Activated CD4-positive, alpha-beta T cell treated with anti-CD3 and anti-CD28 coated beads, Interleukin-2, amount 10 ng/mL, durations not matched to agents 24 days and 14 days (primary cell): ENCODE measurements at places on chromosomes 16 and 17.

GRCh38 chr17:79084291-79085153, 9.9 kb downstream of the ENGASE start:
- DNase-seq = no peak

DNA sequence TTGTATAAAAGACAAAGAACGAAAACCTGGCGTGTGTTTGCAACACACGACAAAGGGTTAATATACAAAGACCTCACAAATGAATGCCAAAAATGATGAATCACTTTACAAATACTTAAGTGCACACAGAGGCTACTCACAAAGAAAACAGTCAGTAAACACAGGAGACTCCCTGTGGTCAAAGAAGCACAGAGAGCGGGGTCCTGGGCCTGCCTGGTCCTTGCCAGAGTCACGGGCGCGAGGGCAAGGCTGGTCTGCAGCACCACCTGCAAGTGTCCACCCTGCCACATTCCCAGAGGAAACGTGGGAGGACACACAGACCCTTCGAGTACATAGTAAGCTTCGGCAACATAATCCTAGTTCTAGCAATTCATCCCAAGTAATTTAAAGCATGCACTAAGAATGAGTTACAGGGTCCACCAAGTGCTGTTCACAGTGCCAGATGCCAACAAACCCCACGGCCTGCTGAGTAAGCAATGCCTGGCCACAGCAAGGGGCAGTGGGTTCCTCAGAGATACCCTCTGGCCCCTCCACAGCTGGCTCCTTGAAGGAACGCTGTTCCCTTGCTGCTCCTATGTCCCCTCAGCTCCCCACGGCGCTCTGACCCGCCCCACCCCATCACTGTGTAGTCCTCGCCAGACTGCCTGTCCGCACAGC, 24.6 kb upstream of the FAAP100 start:
- no peak for DNase-seq

- no peak for DNase-seq
Observed at GRCh38 chr16:87918866-87919680, 17.3 kb downstream of the CA5A start.

GRCh38 chr16:50272687-50273381, 6.5 kb downstream of the ADCY7 start:
- DNase-seq = no peak
